Stimulated activated CD4-positive, alpha-beta T cell treated with anti-CD3 and anti-CD28 coated beads, Interleukin-2, amount 100 ng/mL, for 48 hours (primary cell): ENCODE measurements at places on chromosomes 2 and 18.
A peak's percentile ranks its signal among the peaks of the same experiment; 100 is the strongest.

- no peak for DNase-seq
Measured at GRCh38 chr18:58911766-58912165, 47.1 kb downstream of the ZNF532 start.

DNA sequence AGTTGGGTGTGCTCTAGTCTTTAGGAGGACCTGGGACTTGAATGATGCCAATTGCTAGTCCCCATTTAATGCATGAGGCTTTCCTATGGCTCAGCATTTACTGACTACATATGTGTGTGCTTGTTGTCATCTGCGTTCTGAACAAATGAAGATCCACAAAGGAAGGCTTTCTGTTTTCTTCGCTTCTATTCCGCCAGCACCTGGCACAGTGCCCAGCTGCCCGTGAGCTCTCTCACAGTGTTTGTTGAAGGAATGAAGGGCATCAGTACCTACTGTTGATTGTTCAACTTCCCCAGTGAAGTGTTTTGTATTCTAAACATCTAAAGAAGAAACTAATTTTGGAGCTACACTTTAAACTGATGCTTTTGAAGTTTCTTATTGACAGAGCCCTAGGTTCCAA lies 122.4 kb upstream of the LINC00305 start:
- no peak for DNase-seq

DNA sequence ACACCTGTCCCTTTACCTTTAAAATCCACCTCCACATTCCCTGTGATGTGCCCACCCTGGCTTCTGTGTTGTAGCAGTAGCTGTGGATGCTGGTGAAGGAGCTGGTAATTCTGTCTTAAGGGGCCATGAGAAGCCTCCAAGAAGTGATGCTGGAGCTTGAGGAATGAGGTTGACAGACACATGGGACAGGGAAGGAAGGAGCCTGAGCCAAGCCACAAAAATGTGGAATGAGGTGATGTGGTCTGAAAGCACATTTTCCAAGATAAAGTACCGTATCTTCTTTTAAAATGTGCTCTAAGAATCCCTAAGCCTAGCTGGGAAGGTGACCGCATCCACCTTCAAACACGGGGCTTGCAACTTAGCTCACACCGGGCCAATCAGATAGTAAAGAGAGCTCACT lies 31.2 kb downstream of the VWA3B start:
- DNase-seq = no peak

DNA sequence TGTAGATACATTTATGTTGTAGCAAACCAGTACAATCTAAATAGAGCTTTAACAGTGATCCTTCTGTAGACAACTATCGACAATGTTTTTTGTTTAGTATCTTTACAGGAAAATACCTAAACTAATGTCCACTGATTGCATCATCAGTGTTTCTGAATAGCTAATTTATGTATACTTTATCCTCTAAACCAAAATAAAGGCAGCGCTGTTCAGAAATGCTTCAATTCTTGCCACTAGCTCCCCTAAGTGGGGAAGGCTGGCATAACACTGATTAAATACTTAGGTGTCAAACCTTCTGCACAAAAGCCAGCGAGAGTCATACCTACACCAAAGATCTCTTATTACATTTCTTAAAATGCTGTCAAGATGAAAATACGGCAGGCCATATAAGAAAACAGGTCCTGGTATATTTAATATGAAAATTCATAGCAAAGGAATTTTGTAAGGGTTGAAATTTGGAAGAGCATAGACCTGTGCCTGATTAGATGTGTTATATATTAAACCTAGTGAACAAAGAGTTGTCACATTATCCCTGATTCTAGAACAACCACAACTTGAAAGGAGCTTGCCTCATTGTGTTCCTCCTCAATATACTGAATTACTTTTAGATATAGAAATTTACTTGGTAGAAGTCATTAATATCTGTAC lies 1693.4 kb upstream of the SLC39A10 start:
- DNase-seq = no peak

DNA sequence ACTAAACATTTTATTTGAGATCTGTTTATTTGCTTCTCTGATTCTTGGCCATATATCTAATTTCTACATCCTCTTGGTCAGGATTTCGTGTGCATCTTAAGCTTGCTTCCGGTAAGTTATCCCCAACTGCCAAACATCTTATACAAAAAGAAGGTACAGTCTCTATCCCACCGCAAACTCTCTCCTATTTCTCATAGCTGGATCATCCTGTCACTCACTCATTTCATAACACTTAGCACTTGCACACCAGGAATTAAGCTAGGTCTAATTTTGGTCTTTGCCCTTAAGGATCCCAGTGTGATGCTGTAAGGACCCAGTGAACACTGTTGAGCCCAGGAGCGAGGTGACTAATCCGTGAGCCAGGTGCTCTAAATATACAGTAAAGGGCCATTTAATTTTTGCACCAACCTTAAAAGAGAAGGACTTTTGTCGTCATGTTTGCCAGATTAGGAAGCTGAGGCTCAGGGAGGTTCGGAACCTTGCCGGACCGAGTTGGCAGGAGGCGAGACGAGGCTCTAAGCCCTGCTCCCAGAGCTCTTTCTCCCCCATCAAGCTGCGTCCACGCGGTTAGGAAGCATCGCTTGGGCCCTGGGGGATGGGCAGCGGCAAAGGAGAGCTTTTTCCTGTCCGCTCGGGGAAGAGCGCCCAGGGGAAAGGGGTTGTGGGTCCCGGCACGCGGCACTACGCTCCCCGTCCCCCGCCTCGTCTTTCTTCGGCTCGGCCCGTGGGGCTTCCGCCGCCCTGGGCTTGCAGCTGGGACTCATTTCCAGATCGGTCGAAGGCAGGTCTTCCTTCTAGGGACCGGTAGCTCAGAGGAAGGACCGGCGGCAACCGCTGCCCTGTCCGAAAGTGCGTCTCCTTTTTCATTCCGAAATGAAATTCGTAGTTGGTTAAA lies 4.1 kb upstream of the ITPRIPL1 start:
- peak; percentile 19 for DNase-seq

GRCh38 chr18:32760391-32760790 lies 12.4 kb downstream of the KLHL14 start:
- no peak for DNase-seq
